ENCODE measurements at places on chromosomes 6 and 20.

- no peak for DNase-seq
Observed at GRCh38 chr6:16375843-16376242, 137.5 kb downstream of the GMPR start.

- DNase-seq: no peak
Observed at GRCh38 chr6:56513631-56514030, 129.1 kb downstream of the DST start.

DNA sequence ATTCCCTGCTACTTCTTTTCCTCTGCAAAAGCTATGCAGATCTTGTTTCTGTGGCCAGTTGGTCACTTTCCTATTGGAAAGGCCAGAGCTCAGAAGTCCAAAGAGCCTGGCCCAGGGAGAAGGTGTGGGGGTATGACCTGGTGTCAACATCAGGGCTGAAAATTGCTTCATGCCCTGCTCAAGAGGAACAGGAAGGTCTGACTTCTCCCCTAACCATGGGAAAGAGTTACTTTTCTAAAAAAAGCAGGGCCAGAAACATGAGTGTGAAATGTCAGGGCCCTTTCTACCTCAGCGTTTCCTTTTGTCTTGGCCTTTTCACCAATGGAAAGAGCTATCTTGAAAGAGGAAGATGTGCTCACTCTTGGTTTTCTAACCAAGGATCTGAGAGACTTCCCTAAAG is 117.4 kb downstream of the MAFB start:
- DNase-seq: no peak

DNA sequence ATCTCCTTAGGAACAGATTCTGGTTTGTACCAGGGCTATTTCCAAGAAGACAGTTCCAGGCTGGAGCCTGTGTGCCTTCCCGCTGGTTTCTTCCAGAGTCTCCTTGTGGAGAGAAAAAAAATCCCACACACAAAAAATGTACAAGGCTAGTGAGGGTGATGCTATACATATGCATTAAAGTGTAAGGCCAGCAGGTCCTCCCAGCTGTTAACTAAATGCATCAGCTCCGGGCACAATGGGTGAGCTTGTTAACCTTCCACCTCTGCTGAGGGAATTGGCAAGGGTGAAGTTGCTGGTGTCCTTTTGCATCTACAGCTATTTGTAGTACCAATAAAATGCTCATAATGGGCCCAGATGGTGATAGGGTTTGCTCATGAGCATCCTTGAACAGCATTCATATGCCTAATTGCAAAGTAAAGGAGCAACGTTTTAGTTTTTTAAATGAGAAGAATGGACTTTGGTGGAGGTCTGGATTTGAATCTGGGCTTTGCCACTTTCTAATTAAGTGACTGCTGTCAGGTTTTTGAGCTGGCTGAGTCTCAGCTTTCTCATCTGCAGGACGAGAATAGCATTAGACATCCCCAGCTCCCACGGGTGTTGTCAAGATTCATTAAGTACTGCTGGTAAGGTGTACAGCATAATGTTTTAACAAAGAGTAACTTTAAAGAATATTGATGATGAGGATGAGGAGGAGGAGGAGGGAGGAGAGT is 361.8 kb downstream of the QKI start:
- DNase-seq: no peak

DNA sequence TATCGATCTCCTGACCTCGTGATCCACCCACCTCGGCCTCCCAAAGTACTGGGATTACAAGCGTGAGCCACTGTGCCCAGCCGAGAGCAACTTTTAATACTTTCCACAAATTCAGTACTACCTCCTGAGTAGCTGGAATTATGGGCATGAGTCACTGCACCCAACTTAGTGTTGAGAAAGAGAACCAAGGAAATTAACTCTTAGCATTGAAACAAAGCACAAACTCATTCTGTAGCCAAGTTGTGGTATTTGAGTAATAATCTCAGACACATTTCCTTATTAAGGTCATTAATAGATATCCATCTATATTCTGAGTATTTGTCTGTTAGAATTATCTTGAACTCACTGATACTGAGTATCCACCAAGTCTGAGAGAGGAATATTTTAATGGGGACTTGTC is 14.3 kb upstream of the ELOVL2 start:
- no peak for DNase-seq

DNA sequence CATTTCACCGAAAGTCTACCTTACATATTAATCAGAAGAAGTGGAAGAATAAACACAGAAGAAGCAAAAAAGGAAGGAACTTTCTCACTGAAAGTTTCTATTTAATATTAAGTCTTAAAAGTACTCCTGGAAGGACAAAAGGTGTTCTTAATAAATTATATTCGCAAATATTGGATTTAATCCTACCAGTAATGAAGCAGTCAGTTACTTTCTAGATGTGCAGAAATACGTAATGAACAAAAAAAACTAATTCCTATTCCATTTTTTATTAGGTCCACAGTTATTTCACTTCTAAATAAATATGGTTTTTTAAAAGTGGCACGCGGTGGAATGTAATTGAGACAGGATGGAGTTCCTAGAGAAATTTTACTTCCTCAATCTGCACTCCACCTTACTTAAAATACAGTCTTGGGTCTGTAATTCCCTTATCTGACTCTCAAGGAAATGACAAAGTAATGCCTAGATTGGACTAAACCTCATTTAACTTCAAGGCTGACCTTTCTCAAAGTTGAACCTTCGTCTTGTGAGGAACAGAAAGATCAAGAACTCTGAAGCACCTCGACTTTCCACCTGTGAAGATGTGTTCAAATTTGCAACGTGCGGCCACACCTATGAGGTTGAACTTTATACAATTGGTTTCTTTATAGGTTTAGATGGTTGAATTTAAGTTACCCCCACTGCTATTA is 1.1 kb upstream of the TRAM2 start:
- no peak for DNase-seq

GRCh38 chr6:24644377-24644776 is 1.6 kb downstream of the KIAA0319 start:
- DNase-seq: no peak

DNA sequence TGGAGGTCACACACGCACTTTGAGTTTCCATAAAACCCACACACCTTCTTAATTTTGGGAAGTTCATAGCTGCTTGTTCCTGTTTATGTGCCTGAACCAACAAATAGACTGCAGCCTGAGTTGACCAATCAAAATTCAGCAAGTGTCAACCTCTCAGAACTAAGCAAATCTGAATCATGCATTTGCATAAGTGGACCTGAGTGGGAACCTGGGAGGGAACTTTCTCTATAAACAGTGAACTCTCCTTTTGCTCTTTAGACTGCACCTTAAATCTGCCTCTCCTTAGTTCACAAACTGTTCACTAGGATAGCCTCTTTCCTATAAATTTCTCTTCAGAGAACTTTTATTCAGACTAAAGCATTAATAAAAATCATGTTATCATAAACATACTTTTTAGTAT is 37.9 kb downstream of the SLC17A1 start:
- no peak for DNase-seq

- DNase-seq: no peak
Observed at GRCh38 chr20:1660246-1660645, 2.7 kb upstream of the SIRPG start.

- no peak for DNase-seq
Observed at GRCh38 chr6:166625356-166625755, 1.7 kb downstream of the RPS6KA2 start.

DNA sequence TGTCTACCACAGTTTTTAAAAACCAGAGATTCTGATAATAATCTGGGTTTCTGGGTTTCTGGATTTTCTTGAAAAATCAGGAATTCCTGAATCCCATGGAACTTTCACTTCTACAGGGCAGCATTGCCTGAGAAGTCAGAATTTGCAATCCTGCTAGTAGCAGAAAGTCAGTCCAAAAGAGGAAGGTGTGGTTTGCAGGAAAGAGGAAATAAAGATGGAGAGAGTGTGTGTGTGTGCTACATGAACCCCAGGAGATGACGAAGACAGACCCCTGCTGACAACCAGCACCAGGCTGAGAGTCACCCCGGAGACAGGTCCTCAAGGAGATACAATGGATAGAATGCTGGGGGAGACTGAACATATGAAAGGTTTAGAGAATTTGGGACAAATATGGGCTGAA is 44.9 kb downstream of the PRND start:
- DNase-seq: no peak

DNA sequence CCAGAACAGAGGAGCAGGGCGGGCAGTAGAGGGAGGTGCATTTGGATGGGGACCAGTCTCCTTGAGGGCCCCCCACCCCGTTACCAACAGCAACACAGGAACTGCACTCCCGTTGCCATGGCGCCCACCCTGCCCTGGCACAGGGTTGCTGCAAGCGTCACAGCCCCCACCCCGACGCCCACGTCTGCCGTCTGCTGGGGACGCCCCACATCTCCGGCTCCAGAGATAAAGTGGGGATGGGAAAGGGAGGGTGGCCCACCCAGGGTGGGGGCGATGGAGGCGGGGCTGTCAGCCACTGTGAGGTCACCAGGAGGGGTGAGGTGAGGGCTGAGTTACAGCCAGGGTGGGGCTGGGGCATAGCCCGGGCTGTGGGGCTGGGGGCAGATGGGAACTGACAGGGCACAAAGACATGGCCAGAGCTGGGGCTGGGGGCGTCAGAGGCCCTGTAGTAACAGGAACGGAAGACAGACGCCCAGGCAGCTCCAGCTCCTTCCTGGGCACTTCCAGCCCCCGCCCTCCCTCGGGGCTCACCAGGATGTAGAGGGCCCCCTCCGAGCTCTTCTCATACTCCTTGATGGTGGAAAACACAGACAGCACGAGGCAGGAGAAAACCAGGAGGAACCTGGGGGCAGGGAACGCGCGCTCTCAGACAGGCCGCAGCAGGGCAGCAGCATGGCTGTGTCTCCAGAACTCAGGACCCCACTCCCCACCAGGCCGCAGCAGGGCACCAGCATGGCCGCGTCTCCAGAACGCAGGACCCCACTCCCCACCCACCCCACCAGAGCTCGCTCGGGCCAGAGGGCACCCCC is 26.0 kb downstream of the KCNQ2 start:
- DNase-seq: no peak

DNA sequence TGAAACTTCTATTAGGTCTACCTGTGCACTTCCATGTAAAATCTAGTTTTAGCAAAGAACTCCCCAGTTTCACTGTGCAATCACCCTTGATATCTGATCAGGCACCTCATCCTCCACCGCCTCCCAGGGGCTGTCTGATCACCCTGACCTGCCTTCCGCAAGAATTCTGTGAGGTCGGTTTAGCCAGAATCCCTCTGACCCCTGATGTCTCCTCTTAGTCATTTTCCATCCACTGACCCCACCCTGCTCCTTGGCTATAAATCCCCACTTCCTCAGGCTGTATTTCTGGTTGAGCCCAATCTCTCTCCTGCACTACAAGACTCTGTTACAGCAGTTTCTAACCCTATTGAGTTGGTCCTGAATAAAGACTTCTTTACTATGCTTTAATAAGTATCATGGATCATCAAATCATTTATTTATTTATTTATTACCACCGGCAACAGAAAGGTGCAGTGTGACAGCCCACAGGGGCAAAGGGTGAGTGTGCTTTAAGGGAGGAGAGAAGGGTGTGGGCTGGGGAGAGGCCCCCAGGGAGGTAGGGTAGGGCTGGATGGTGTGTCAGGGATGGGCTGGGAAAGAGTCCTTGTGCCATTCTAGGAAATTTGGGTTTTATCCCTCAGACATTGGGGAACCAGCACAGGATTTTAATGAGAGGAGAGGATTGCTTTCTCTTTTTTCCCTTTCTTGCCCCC is 11.2 kb upstream of the SERPINB6 start:
- DNase-seq: no peak

- DNase-seq: no peak
Observed at GRCh38 chr6:148239801-148240460, 102.7 kb upstream of the SASH1 start.

- no peak for DNase-seq
Observed at GRCh38 chr6:8859501-8859900, 424.2 kb upstream of the SLC35B3 start.

- no peak for DNase-seq
Observed at GRCh38 chr20:19688031-19688806, 69.8 kb upstream of the RIN2 start.

GRCh38 chr20:35320396-35321126 is 28.3 kb upstream of the FAM83C start:
- DNase-seq: no peak

DNA sequence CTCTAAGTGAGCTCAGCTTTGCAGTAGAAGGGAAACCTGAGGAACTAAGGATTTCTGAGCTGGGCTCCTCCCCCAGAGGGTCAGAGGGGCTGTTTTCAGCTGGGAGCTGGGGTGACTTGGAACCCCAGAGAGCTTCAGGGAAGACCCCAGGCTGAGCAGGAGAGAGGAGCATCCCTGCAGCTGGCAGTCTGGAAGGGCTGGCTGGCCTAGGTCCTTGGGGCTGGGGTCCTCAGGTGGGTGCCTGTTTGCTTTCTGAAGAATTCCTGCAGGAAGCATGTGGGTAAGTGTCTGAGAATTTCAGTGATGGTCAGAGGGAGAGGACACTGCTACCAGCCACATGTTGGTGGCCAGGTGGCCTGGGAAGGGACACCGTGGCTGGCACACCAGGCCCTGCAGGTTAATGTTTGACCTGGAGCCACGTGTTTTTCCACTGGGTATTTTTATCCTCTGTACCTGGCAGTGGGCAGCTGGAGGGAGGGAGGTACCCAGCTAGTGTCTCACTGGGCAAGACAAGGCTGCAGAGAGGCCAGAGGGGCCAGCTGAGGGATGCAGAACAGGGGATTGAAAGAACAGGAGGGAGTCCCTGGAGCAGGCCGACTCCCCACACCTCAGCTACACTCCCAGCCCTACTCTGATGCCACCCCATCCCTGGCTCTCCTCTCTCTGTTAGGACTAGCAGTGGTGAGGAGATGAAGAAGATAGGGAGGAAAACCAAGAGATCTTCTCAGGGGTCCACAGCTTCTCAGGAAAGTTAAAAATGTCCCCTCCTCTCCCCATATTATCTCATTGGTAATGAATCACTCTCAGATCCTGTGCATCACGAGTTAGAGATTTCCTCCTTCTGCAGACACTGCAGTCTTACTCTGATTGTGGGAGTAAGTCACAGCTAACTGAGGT is 143.6 kb downstream of the VEGFA start:
- no peak for DNase-seq

DNA sequence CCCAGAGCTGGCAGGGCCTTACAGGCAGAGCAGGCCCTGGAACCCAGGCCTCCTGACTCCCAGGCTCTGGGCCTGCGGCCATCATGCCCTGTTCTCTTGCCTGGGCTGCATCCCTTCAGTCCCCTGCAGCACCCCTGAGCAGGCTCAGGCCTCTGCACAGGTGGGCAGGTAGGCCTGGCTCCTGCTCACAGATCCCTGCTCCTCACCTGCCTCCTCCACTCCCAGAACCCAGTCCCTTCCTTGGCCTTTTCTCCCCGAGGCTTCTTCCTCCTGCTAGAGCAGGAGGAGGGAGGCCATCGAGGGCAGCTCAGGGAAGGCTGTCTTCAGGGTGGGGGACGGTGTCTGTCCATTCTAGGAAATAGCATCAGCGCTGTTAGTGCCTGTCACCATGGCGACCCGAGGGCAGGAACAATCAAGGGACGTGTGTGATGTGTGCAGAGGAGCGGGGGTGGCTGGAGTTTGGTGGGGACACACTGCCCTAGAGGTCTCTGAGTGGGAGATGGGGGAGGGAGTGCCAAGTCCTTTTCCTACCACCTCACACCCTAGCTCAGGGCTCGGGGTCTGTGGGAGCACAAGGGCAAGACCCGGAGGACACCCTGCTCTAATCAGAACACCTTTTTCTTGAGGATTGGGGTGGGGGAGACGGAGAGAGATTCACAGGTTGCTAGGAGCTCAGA is 26.6 kb downstream of the GLP1R start:
- no peak for DNase-seq

Measured in NK-92 treated with Interleukin-12 subunit alpha and Interleukin-12 subunit beta, amount 100 ng/mL, for 24 hours (cell line).